ENCODE measurements at places on chromosomes 4 and X.

GRCh38 chrX:29787656-29788055, 427.7 kb upstream of the MAGEB2 start:
- no peak for DNase-seq

GRCh38 chr4:38330936-38331335, 333.1 kb upstream of the KLF3 start:
- no peak for DNase-seq

- peak; percentile 74 for DNase-seq
Observed at GRCh38 chr4:55358668-55359067, 12.6 kb downstream of the SRD5A3 start.

- DNase-seq, result no peak
Observed at GRCh38 chr4:73540826-73541225, 59.3 kb downstream of the AFM start.

DNA sequence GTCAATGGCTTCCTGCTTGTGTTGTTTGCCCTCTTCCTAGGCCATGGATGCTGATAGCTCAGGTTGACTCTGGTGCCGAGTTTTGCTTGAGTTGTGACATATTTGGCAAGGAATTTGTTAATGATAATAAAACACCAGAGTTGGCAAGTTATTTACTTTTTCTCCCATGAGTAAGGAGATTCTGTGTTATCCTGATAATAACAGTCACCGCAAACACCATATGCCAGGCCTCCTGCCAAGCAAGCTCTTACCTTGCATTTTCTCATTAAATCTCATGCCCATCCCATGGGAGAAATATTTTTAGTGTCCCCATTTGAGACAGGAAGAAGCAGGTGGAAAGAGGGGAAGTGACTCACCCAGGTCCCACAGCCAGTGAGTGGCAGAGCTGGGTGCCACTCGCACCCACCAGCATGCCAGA, 67.4 kb upstream of the CLCN4 start:
- peak; percentile 7 for DNase-seq
